ENCODE measurements at places on chromosomes 16 and 17. TPM values are rescaled to one million over a fixed set of nuclear protein-coding genes. Genes with fewer than 3 reads are reported as not detected.
A peak's percentile ranks its signal among the peaks of the same experiment; 100 is the strongest.

DNA sequence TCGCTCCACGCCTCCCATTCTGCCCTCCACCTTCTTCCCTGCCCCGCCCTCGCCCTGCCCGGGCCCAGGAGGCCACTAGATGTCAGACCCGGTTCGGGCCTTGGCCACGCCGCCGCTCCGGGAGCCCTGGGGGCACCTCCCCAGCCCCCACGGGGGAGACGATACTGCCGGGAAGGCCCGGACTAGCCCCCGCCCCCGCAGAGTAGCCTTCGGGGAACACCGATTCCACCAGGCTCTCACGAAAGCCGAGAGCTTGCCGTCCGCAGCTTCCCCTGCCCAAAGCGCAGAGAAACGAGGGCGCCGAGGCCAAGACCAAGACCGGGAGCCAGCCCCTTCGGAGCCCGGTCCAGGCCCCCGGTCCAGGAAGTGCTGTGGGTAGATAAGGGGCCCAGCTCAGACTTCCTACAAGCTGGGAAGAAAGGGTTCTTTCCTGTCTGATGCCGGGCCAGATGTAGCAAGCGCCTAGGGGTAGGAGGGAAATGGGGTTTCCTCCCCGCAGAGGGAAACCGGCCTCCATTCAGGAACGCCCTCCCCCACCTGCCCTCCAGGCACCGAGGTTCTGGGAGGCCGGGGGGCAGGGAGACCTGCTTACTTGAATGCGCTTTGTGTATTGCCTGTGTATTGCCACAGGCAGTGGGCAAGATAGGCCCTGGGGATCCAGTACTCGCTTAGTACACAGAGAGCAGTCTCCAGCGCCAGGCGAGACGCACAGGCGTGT, 806 bp upstream of the CYB561 start:
- H3K4me1 ChIP-seq: peaks cover 27% of the 10 kb centered on the region
- peak overlapping the region; percentile 89 for H3K27ac ChIP-seq
- H3K4me3 ChIP-seq: peak overlapping the region; percentile 71
- H3K36me3 ChIP-seq: no peaks in the 10 kb centered on the region

DNA sequence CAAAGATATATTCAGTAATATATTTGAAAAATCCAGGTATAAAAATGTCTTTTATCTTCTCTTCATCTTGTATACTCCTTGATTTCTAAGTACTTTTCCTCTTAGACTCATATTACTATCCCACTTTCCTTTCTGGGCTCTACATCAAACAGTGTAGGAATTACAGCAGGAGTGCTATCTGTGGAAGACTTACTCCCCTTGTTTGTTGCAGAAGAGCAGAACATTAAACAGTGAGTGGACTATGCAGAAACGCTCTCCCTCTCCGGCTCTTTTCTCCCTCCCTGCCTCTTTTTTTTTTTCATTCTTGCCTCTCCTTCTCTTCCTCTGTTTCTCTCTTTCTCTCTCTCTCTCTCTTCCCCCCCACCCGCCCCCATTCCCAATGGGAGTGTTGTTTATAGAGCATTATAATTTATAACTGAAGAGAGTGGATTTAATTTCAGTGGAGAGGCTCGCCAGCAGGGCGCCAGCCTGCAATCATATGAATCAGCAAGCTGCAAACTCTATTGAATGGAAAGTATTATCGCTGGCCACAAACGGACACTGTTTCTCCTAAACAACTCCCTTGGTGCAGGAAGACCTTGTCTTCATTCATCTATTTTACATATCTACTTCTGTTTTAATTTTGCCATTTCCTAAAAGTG, 242.3 kb upstream of the TBX2 start:
- H3K4me3 ChIP-seq: peak overlapping the region; percentile 1
- DNase-seq: no peak
- peak overlapping the region; percentile 35 for H3K27ac ChIP-seq
- H3K27me3 ChIP-seq: no peaks in the 10 kb centered on the region
- H3K36me3 ChIP-seq: no peaks in the 10 kb centered on the region

DNA sequence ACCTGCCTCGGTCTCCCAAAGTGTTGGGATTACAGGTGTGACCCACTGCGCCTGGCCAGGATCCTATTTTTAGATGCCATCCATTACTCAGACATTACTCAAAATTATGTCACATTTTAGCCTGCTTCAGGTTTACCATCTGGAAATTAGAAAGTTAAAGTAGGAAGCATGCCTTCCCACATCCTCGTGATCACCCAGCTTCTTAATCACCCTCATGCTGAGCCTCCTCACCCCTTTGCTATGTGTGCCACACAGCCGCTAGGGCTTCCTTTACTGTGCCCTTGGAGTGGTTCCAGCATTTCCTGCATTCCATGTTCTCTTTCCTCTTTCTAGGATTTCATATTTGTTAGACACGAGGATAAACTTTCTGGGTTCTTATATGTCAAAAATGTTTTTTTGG, 9.3 kb downstream of the ADORA2B start:
- H3K36me3 ChIP-seq: no peaks in the 10 kb centered on the region
- H3K27ac ChIP-seq: no peak overlapping the region
- H3K27me3 ChIP-seq: no peaks in the 10 kb centered on the region
- no peak for DNase-seq

DNA sequence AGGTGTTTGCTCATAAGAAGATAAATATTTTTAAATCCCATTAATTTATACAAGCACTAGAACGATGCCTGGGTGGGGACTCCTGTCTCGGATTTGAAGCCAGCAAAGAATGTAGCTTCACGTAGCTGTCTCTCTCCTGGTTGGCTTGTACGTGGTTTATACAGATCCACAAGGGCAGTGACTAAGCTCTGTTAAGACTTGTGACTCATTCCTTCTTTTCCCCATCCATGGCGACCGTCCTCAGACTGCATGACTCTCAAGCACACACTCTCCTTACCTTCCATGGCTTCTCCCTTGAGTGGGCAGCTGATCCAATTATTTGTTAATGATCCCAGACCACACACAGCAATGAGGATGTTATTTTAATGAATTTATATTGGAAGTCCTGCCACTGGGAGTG, 679.7 kb upstream of the SOX9 start:
- no peaks in the 10 kb centered on the region for H3K27me3 ChIP-seq
- no peak for DNase-seq
- H3K27ac ChIP-seq: no peak overlapping the region
- no peaks in the 10 kb centered on the region for H3K4me1 ChIP-seq

GRCh38 chr16:56428091-56428490, 2.7 kb upstream of the AMFR start:
- H3K27me3 ChIP-seq: no peaks in the 10 kb centered on the region
- H3K4me3 ChIP-seq: no peak overlapping the region
- no peak for DNase-seq
- H3K36me3 ChIP-seq: peaks cover 31% of the 10 kb centered on the region
- peaks cover 24% of the 10 kb centered on the region for H3K4me1 ChIP-seq

DNA sequence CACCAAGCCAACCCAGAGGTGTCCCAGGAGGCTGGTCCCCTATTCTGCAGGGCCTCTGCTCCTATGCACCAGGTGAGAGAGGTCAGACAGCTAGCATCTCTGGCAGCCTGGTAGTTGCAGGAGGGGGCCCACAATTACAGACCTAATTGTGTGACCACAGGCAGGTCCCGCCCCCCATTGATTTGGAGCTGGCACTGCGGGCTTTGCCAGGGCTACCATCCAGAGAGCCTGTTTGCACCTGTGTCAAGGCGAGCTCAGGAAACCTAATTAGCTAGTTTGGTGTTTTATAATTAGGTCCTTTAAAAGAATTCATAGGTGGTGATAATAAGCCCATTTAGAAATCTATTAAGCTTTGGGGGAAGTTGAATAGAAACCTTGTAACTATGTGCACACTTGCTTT, 90.2 kb downstream of the MRM1 start:
- no peak overlapping the region for H3K4me3 ChIP-seq
- no peaks in the 10 kb centered on the region for H3K4me1 ChIP-seq
- no peak overlapping the region for H3K27ac ChIP-seq

DNA sequence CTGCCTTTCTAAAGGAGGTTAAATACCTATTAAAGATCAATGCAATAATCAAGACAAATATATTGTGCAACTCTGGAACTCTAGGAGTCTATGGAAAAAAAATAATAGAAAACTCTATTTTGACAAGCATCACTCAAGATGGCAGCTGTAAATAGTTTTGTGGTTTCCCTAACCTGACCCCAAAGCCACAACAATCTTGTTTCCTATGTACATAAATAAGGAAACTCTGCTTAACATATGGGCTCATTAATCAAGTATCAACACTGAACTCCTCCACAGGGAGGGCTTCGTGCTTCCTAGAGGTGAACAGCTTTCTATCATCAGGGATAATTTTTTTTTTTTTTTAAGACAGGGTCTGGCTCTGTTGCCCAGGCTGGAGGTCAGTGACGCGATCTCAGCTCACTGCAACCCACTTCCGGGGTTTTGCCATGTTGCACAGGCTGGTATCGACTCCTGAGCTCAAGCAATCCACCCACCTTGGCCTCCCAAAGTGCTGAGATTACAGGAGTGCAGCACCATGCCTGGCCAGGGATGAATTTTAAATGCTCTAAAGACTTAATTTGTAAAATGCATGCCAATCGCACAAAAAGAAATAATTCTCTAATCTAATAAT, 42.5 kb downstream of the ARHGAP17 start:
- no peak overlapping the region for H3K4me3 ChIP-seq
- H3K36me3 ChIP-seq: peaks cover 95% of the 10 kb centered on the region
- no peaks in the 10 kb centered on the region for H3K27me3 ChIP-seq
- no peak for DNase-seq

- DNase-seq: no peak
- H3K27me3 ChIP-seq: no peaks in the 10 kb centered on the region
- H3K36me3 ChIP-seq: no peaks in the 10 kb centered on the region
- no peaks in the 10 kb centered on the region for H3K4me1 ChIP-seq
- H3K4me3 ChIP-seq: no peak overlapping the region
Measured at GRCh38 chr16:50006964-50007363, 18.1 kb upstream of the CNEP1R1 start.

GRCh38 chr17:8628609-8629169, 1.8 kb downstream of the MYH10 start:
- peak overlapping the region; percentile 85 for H3K27ac ChIP-seq
- peak; percentile 51 for DNase-seq
- H3K4me3 ChIP-seq: peak overlapping the region; percentile 73

DNA sequence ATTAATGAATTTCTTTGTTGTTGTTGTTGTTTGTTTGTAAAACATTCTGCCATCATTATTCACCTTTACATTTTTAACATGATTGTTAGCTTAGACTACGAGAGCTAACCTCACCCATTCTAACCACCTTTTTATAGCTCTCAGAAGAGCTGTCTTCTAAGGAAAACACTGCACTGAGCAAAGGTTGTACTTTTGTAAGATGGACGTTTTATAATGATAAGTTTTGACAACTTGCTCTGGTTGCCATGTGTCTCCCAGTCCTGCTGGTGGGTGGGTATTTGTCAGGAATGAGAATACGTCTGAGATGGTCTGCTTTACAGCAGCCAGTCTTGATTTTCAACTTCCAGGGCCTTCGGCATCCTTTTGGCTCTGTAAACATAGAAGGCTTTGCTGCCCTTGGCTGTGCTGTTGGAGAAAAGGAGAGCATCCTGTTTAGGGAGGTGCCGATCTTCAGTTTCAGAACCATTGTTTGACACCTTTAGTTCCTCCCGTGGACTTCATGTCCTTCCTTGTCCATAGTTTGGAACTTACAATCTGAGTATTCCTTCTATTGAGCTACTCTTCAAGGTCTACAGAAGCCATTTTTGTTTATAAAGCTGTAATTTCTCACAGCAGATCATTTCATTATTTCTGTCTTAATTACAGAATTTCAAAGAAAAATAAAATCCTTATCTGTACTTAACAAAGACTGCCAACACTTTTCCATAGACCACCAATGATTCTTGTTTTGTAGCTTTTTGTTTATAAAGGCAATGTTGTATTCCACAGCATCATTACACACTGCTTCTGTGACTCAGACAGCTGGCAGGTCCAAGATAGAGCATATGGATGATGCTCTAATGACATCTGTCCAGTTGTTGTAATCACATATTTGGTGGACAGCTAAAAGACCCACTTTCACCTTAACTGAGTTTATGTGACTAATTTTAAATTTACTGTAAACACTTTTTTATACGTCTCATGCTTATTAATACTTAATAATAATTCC, 270.1 kb upstream of the TBX2 start:
- H3K27ac ChIP-seq: peak overlapping the region; percentile 45
- no peaks in the 10 kb centered on the region for H3K4me1 ChIP-seq
- no peak overlapping the region for H3K4me3 ChIP-seq
- no peaks in the 10 kb centered on the region for H3K36me3 ChIP-seq
- no peak for DNase-seq
- no peaks in the 10 kb centered on the region for H3K27me3 ChIP-seq

GRCh38 chr17:68820825-68821481, 134.2 kb downstream of the ABCA8 start:
- H3K4me1 ChIP-seq: no peaks in the 10 kb centered on the region
- H3K27ac ChIP-seq: no peak overlapping the region
- no peak overlapping the region for H3K4me3 ChIP-seq
- no peaks in the 10 kb centered on the region for H3K27me3 ChIP-seq

DNA sequence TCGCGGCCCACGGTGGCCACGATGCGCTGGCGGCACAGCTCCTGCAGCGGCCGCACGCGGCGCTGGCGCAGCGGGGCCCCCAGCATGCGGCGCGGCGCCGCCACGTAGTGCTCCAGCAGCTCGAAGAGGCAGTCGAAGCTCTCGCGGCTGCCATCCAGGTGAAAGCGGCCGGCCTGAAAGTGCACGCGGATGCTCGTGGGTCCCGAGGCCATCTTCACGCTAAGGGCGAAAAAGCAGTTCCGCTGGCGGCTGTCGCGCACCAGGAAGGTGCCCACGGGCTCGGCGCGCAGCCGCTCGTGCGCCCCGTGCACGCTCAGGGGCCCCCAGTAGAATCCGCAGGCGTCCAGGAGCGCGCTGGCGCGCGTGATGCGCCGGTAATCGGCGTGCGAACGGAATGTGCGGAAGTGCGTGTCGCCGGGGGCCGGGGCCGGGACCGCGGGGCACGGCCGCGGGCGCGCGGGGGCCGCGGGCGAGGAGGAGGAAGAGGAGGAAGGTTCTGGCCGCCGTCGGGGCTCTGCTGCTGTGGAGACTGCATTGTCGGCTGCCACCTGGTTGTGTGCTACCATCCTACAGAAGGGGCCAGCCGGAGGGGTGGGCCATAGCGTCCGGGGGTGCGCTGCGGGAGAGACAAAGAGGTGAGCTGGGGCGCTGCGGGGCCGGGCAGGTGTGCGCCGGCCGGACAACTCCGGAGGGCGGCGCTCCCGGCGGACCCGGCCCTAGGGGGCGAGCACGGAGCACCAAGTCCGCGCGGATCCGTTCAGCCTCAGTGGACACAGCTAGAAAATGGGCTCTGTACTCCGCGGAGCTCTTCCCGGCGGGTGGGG, 879 bp downstream of the SOCS1 start:
- no peaks in the 10 kb centered on the region for H3K36me3 ChIP-seq
- no peaks in the 10 kb centered on the region for H3K27me3 ChIP-seq
- DNase-seq: peak; percentile 64
- H3K4me1 ChIP-seq: peaks cover 31% of the 10 kb centered on the region

GRCh38 chr17:41665566-41666236, 23.0 kb upstream of the EIF1 start:
- peak overlapping the region; percentile 54 for H3K4me3 ChIP-seq
- no peaks in the 10 kb centered on the region for H3K27me3 ChIP-seq
- peak overlapping the region; percentile 86 for H3K27ac ChIP-seq
- peak; percentile 93 for DNase-seq

CUEDC1 gene
- 27.8 TPM for total RNA-seq

CACNG5 gene
- not detected for total RNA-seq

SGSM2 gene
- total RNA-seq: 224 TPM

PERCC1 gene
- 2.0 TPM for total RNA-seq

HOXB5 gene
- 0.43 TPM for total RNA-seq

GUCY2D gene
- not detected for total RNA-seq

BCL6B gene
- total RNA-seq: 2.9 TPM

PMP22 gene
- 35.6 TPM for total RNA-seq

CDT1 gene
- total RNA-seq: 26.8 TPM

DOC2B gene
- total RNA-seq: 4.3 TPM
